Central memory CD4-positive, alpha-beta T cell (primary cell): ENCODE measurements at places on chromosomes 13 and 19.

DNA sequence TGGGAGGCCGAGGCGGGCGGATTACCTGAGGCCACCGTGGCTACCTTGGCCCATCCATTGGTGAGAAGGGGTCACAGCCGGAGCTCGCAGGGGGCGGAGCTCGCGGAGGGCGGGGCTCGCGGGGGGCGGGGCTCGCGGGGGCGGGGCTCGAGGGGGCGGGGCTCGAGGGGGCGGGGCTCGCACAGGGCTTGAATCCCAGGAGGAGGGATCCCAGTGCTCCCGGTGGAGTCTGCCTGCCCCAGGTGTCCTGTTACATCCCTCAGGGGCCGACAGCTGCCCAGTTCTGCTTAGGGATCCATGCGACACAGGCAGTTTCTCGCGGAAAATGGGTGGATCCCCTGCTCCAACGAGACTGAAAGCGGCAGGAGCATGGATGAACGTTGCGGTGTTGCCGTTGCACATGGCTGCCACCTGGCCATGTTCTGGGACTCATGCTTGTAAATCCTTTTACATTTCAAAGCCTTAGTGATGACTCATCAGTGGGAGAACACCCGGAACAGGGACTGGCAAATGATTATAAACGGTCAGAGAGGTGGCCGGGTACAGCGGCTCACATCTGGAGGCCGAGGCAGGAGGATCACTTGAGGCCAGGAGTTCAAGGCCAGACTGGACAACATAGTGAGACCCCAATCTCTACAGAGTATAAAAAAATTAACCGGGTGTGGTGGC lies 25.1 kb downstream of the TMPRSS9 start:
- DNase-seq = no peak

- DNase-seq = no peak
Observed at GRCh38 chr13:52366291-52366690, 39.7 kb downstream of the THSD1 start.

- no peak for DNase-seq
Observed at GRCh38 chr13:108120302-108120701, 95.0 kb downstream of the LIG4 start.

DNA sequence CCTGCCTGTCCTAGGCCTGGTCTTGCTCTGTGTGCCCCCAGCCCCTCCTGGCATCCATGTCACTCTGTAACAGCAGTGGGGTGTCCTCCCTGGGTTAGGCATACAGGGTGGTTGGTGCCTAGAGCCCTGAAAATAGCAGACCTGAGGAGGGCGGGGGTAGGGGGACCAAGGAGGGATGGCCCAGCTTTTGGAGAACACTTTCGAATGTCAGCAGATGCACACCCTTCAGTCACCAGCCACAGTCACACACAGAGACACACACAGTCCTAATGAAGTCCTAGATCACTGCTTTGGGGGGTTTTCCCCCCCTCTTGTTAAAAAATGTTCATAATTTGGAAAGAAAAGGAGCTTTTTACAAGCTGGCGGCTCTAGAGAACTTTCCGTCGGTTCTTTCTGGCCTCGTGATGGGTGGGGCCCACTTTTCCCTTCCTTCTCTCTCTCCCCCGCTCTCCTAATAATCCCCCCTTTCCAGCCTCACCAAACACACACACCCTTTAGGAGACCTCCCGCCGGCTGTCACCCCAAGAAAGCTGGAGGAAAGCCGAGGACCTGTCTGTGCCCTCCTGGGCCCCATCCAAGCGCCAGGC lies 47.9 kb downstream of the LYL1 start:
- no peak for DNase-seq

- DNase-seq = no peak
Observed at GRCh38 chr13:78608252-78608687, 4.9 kb upstream of the POU4F1 start.

DNA sequence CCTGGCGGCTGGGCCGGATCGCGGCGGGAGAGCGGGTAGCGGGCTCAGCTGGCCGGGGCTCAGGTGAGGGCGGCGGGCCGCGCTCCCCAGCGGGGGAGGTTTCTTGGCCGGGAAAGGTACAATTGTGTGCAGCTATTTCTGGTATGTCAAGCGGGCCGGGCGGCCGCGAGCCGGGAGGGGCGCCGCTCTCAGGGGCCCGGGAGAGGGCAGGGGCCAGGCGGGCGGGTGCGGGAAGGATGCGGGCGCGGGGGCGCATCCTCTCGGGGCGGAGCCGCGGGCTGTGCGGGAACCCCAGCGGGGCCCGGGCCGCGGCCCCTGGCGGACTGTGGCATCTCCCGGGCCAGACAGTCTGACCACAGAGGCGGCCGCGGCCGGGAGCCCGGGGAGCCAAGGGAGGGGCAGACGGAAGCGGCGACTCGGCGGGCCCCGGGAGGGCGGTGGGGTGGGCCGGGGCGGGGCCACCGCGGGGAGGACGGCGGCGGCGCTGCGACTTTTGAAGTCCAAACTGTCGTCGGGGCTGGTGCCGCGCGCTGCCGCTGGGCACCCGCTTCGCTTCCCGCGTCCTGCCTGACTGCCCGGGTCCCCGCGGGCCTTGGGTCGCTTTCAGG lies at the start of gene LMO7:
Gene LMO7 (plus strand): TSS at position 503 of the 608 bp plus-strand sequence. CDS start 328 bp downstream, outside the sequence.
- peak; percentile 49 for DNase-seq

DNA sequence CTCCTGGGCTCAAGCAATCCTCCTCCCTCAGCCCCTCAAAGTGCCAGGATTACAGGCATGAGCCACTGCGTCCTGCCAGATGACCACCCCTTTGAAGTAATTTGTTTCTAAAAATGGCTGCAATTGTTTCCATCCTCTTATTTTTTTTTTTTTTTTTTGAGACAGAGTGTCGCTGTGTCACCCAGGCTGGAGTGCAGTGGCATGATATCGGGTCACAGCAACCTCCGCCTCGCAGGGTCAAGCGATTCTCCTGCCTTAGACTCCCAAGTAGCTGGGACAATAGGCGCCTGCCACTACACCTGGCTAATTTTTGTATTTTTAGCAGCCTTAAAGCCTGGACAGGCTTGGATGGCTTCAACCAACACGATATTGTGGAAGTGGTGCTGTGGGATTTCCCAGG lies 22.3 kb upstream of the DPP9 start:
- DNase-seq = no peak

DNA sequence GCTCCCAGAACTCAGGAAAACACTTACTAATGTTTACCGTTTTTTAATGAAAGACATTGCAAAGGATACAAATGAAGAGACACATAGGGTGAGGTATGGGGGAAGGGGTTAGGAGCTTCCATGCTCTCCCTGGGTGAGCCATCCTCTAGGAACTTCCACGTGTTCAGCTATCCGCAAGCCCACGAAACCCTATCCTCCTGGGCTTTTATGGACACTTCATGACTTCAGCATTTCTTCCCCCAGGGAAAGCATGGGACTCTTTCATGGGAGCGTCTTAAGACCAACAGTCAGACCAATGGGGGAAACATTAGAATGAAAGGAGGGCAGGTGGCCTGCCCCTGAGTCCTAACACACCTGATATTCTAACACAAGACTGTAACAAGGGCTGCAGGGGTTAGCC lies 6.6 kb upstream of the ESD start:
- DNase-seq = no peak

DNA sequence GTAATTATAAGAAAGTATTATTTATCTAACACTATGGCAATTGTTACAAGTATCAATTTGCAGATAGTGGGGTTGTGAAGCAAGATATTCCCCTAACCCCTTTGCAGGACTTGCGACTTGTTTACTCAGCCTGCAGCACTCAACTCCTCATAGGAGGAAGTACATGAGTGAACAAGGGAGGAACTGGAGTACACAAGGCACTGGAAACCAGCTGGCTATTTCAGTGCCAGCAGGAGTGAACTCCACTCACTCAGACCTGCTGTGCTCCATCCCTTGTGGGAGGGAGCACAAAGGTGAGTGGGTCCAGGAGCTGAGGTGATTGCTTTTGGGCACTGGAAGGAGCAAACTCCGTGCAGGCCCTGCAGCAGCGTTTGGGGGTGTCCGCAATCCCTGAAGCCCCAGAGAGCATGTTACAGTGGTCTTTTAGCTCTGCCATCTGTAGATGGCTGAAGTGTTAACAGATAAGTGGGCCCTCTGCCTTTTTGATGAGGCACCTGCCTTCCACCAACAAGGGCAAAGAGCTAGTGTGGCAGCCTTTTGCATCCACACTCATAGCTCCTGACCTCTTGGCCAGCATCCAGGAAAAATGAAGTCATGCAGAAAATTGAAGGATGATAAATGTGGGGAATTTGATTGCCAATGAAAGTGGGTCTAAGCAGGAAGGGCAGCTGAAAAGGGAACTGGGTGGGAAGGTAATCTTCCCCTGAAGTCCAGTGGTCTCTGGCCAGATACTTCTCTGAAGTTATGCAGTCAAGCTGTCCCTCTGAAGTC lies 802.2 kb upstream of the MIR17HG start:
- no peak for DNase-seq

GRCh38 chr13:106302011-106302410 lies 233.5 kb downstream of the EFNB2 start:
- DNase-seq = no peak

DNA sequence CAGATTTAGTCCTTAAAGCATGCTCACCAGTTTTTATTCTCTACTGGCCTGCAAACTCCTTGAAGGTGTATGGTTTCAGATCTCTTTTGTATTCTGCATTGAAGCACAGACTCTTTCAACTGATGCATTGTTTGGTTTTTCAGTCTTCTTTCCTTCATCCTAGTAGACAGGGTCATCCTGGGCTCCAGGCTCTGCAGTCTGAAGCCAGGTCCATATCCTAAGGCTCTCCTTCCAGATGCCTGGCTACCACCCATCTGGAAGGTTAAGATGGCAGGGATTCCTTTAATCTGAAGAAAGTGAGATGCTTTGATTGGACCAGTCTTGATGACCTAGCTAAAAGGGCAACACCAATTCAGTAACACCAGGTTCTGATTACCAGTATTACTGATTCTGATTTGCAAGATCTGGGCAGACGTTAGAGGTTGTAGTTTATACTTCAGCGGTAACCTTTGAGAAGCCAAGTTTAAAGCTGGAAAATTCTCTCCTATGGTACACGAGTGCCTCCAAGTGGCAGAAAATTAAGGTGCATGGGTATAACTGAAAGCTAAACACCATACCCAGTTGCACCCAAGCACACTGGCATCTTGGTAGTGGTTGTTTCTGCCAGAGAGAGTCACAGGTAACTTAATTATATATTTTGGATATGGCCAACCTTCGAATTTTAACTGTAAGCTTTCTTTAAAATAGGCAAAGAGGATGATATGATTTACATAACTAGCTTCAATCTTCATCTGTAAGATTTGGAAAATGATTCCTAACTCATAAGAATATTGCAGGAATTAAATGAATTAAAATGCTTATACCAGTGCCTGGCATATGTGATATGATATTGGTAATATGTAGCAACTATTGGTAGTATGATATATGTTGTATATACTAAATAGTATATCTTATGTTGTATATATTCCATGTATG lies 1651.9 kb upstream of the MIR17HG start:
- no peak for DNase-seq

DNA sequence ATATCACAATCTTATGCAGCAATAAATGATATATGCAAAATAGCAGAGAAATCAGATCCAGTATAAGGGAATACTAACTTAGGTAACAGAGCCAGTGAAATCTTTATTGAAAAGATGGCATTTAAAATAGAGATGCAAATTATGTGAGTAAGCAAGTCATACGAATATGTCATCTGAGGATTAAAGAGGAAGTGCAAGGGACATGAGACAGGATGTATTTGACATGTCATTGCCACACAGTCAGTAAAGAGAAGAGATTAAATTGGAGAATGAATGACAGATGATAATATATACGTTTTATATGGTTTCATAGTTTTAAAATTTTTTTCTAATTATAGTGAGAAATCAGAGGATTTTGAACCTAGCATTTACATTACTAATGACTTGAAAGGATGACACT lies 426.4 kb downstream of the SLITRK5 start:
- no peak for DNase-seq

DNA sequence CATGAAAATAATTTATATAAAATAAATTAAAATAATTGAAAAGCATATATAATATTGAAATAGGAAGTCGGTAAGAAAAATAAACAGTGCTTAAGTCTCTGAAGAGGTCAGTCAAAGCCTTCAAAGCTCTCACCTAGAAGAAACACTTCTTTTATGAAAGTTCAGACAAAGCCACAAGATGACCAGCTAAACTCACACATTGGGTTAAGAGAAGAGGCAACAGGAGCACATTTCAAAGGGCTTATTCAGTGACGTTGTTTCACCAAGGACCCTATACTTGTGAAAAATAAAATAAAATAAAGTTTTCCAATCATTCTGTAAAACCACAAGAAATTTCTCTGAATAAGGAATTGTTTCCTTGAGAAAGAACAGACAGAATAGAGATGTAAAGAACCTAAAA lies 2.5 kb upstream of the ITM2B start:
- no peak for DNase-seq

DNA sequence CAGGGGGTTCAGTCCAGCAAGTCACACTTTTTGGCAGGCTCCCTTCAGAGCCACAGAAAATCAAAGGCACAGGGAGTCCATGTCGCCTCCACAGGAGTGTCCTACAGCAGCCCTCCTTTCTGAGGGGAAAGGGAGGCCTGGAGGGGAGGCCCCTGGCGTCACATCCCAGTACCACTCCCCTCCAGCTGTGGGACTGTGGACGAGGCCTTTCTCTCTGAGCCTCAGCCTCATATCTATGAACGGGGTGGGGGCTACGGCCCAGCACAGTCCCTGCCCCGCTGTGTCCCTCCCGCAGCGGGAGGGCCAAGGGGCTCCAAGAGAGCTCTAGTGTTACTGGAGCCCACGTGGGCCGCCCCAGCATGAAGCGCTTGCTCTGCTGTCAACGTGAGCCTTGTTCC lies 23.8 kb downstream of the PEPD start:
- no peak for DNase-seq

DNA sequence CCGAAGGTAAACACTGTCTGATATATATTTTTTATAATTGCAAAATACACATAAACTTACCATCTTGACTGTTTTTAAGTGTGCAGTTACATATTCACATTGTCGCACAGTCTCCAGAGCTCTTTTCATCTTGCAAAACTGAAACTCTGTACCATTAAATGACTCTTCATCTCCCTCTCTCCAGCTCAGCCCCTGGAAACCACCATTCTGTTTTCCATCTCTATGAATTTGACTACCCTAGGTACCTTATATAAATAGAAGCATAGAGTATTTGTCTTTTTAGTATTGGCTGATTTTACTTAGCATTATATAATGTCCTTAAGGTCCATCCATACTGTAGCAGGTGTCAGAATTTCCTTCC lies 45.8 kb downstream of the LRCH1 start:
- DNase-seq = no peak

DNA sequence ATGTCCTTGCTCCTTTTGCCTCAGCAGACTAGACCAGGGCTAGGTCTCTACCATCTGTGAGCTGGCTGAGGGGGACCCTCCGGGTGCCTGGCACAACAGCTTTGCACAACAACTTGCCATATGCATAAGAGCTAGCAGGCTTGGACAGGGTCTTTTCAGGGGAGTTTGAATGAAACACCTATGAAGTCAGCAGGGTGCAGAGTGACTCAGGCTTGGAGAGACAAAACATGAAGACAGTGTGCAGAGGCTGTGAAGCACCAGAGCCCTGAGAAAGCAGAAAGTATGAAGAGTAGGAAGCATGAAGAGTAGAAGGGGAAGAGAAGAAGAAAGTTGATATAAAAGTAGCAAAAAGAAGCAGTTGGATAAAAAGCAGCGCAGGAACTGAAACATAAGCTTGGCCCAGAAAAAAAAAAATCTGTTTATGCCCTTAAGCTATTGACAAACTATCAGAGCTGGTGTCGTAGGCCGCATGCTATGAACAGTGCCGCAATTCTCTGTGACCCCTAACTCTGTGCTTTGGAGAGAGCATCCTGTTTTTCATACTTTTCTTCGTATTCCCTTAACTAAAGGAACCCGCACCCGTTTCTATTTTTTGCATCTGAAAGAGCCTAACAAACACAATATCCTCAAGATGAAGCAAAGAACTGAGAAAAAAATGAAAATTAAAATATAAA lies 52.7 kb upstream of the FAM216B start:
- no peak for DNase-seq
